ENCODE measurements at places on chromosomes 13 and 19.

DNA sequence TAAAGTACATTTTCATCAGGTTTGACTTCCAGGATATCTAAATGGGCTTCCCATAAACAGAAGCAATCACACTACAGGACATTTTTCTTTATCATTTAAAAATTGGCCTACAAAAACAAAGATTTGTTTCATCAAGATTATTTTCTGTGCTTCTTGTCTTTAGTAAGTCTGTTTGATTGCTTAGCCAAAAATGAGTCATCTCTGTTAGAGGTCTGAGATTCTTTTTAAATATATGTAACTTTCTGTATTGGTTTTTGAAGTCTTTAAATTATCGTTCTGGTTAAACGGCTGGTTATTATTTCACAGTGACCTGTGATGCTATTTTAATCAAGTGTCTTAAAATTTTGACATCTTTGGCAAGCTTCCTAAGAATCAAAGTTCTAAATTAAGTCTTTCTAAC lies 62.7 kb downstream of the SLITRK1 start:
- DNase-seq = no peak

DNA sequence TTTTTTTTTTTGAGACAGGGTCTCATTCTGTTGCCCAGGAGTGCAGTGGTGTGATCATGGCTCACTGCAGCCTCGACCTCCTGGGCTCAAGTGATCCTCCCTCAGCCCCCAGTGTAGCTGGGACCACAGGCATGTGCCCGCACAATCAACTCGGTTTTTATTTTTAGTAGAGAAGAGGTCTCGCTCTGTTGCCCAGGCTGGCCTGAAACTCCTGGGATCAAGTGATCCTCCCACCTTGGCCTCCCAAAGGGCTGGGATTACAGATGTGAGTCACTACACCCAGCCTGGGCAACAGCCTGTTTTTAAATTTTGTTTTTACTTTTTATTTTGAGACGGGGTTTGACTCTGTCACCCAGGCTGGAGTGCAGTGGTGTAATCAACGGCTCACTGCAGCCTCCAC lies 2.3 kb upstream of the KDM4B start:
- DNase-seq = no peak

DNA sequence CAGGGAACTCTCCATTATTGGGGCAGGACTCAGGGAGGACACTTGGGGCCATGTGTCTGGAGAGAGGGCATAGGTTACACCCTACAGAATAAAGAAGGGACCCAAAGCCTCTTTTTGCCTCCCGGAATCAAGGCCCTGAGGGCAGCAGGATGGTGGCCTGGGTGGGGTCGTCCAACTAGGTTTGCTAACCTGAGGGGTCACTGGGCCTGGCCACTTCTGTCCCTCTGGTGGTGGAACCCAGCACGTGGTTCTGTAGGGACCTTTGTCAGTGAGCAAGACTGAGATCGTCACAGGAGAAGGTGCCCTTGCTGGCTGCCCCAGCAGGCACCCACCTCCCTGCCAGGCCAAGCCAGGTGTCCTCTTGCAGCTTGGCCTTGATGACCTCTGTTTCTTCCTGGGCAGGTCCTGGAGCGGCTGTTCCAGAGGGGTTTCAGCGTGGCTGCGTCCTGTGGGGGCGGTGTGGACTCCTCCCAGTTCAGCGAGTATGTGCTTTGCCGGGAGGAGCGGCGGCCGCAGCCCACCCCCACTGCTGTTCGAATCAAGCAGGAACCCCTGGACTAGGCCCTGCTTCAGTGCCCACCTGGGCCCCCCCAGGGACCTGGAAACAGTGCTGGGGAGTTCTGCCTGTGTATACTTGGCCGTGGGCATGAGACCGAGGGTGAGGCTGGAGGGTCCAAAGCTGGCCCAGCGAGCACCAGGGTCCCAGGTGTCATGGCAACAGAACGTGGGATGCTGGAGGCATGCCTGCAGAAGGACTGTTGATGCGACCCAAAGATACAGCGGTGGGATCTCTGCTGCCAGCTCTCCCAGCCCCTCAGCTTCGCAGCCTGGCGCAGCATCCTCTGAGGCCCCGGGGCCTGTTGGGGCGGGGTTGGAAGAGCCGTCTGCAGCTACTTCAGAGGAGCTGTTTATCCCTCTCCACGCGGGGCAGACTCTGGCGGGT lies 16.0 kb downstream of the KCTD15 start:
- no peak for DNase-seq

DNA sequence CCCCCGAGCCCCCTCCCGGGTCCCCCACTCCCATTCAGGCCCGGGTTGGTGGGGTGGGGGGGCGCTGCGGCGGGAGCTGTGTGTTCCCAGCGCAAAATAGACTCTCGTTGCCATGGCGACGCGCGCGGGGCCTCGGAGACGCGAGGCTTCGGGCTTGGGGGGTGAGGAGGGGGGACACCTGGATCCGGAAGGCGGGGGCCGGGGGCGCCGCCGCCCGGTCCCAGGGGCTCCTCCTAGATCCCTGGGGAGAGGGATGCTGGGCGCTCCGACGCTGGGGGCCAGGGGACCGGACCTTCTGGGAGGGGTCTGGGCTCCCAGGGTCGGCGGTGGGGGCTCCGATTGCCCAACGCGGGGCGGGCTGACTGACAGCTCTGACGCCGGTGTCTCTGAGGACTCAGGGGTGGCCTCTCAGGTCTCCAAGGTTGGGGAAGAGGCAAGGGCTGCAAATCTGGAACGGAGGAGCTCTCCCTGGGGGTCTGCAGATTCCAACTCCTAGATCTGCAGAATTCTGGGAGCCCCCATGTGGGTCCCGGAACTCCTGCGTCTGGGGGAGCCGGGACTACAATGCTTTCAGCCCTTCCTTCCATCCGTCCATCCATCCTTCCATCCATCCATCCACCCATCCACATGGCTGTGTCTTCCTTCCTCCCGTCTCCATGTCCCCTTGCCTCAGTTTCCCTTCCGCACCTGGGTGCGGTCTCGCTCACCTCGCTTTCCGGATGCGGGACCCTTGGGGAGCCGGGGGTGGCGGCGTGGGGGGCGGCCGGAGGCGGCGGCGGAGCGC lies 9.1 kb upstream of the SHISA7 start:
- DNase-seq = no peak

- DNase-seq = no peak
Measured at GRCh38 chr19:12834976-12835757, 788 bp upstream of the RTBDN start.

- DNase-seq = no peak
Measured at GRCh38 chr19:384799-385169, 24.2 kb downstream of the C2CD4C start.

DNA sequence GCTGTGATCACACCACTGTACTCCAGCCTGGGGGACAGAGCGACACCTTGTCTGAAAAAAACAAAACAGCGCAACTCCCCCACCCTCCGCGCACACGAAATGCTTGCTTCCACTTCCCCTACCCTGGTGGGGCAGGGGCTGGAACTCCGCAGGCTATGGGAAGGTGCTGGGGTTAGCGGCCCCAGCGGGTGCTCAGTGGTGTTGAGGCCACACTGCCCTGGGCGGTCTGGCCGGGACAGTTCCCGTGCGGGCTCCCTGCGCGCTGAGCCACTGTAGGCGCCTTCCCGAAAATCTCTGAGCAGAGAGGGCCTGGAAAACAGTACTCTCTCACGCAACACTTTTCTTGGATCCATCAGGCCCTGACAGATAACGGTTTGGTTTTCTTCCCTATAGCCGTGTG lies 1.1 kb upstream of the WTIP start:
- no peak for DNase-seq

DNA sequence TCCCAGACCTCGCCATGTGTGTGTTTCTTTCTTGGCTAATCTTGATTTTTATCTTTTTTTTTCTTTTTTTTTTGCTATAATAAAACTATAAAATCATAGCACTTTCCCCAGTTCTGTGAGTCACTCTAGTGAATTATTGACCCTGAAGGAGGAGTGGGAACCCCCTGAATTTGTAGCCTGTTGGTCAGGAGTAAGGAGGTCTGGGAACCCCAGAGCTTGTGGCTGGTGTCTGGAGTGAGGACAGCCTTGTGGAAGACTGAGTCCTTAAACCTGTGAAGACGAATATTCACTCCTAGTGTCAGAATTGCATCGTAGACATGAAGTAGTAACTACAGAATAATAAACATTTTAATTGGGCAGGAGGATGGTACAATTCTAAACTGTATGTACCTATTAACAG lies 7.4 kb downstream of the EID2B start:
- no peak for DNase-seq

Data from epithelial cell of proximal tubule (primary cell).